Activated naive CD4-positive, alpha-beta T cell (primary cell): ENCODE measurements at places on chromosomes 6 and 20.

- DNase-seq = no peak
Measured at GRCh38 chr6:146339716-146340115, 203.9 kb upstream of the RAB32 start.

DNA sequence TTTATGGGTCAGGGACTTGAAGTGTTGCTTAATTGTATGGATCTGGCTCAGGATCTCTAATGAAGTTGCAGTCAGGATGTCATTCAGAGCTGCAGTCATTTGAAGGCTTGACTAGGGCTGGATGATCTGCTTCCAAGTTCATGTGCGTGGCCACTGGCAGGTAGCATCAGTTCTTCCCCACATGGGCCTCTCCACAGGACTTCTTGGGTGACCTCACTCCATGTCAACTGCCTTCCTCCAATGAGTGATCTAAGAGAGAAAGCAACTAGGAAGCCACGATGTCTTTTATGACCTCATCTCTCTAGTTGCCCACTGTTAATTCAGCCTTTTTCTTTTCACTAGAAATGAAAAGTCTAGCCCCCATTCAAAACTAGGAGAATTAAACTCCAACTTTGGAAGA, 104.1 kb downstream of the COL9A1 start:
- no peak for DNase-seq

- no peak for DNase-seq
Measured at GRCh38 chr6:68632734-68633133, 2.3 kb upstream of the ADGRB3 start.

- no peak for DNase-seq
Measured at GRCh38 chr20:58039274-58040092, 189.0 kb downstream of the ANKRD60 start.

GRCh38 chr6:135703621-135704020, 147.9 kb upstream of the PDE7B start:
- no peak for DNase-seq

DNA sequence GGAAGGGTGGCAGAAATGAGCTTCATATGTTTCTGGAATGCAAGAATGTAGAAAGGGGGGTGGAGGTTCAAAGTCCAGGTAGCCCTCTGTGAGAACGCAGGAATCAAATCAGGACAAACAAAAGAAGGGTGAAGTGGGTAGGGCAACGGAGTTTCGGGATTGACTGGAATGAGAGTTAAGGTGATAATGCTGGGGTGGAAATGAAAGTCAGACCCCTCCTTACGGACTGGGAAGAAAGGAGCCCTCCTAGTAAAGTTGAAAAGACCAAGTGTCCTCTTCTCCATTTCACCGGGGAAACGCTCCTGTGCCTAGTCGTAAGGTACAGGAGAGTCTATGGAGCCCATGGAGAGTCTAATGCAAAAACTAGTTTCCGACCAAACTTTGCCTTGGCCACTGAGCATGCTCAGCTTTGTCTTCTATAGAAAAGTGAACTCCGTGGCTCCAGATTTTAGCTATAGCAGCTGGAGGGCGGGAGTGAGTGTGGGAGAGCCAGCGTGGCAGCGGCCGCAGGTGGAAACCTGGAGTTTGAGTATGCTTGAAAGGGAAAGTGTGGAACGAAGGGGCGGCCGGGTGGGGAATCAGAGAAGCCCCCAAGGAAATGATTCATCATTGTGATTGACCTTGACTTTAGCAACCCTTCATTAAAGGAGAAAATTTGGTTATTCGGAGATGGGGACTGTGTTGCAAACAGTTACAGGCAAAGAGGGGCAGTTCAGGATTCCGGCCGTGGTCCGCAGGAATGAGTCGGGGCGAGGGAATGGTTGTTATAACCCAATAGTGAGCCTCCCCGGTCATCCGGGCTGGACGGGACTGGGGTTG, 1.3 kb upstream of the LRRC1 start:
- no peak for DNase-seq

- no peak for DNase-seq
Measured at GRCh38 chr6:65299236-65299635, 407.8 kb downstream of the EYS start.

DNA sequence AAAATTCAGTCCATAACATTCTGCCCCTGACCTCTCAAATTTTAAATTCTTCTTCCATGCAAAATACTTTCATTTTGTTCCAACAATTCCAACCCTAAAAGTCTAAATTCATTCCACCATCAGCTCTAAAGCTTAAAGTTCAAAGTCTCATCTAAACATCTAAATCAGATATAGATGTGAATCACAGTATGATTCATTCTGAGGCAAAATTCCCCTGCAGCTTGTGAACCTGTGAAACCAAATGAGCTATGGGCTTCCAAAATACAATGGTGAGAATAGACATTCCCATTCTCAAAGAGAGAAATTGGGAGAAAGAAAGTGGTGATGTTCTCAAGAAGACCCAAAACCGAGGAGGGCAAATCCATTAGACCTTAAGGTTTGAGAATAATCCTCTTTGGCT, 309.8 kb downstream of the HIVEP2 start:
- DNase-seq = no peak

DNA sequence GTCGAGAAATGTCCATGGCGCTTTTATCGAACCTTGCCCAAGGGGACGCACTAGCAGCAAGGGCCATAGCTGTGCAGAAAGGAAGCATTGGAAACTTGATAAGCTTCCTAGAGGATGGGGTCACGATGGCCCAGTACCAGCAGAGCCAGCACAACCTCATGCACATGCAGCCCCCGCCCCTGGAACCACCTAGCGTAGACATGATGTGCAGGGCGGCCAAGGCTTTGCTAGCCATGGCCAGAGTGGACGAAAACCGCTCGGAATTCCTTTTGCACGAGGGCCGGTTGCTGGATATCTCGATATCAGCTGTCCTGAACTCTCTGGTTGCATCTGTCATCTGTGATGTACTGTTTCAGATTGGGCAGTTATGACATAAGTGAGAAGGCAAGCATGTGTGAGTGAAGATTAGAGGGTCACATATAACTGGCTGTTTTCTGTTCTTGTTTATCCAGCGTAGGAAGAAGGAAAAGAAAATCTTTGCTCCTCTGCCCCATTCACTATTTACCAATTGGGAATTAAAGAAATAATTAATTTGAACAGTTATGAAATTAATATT, 115.7 kb downstream of the TMEM242 start:
- DNase-seq = no peak

DNA sequence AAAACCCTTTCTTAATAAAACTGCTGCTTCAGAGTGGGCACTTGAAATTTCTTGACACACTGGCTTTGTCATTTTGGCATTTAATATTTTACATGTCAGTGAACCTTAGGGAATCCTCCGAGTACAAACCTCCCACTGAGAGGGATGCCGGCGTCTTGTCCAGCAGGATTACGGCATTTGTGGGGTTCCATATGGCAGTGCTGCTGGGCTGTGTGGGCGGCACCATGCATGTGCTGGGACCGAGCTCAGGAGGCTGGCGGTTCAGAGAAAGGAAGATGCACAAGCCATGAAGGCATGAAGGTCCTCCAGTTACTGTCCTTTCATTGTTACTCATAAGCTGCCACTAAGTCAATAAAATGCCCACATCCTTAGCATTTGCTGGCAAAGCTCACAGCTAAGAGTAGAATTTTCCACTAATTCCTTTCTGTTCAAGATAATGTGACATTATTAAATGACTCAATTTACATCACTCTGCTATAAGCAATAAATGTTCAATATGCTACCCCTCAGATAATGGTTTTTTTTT, 61.4 kb downstream of the LY86 start:
- DNase-seq = no peak

- no peak for DNase-seq
Measured at GRCh38 chr20:58847463-58847862, 3.2 kb downstream of the GNAS-AS1 start.

- DNase-seq = no peak
Measured at GRCh38 chr6:168121303-168121665, 42.3 kb upstream of the FRMD1 start.

GRCh38 chr20:14989535-14990290, 652.3 kb upstream of the FLRT3 start:
- no peak for DNase-seq

DNA sequence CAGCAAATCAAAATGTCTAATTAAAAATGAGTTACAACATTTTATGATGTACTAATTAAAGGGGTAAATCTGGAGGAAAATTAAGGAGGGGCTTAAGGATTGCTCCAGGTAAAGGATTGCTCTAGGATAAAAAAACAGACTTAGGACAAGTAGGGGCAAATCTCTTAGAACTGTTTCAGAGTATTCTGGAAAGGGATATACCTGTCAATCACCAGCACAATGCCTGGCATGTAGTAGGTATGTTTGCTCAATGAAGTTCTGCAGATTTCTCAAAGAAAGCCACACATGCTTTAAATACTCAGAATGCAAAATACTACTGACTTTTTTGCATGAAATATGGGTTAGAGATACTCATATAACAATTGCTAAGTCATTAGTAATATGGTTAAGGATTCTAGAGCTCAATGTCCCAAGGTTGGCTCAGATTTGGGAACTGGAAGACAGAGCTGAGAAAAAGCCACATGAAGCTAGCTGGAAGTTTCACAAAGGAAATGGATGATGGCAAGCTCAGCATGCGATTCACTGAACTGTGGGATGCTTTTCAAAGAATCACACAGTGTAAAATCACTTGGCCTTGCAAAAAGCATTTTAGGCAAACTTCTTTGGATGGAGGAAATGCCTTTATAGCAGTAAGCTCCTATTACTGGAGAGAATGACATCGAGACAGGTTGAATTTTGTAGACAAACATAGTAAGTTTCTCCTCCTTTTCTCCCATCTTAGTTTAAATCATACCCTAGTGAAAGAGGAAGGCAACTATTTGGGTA, 72.8 kb downstream of the MAP3K5 start:
- no peak for DNase-seq

DNA sequence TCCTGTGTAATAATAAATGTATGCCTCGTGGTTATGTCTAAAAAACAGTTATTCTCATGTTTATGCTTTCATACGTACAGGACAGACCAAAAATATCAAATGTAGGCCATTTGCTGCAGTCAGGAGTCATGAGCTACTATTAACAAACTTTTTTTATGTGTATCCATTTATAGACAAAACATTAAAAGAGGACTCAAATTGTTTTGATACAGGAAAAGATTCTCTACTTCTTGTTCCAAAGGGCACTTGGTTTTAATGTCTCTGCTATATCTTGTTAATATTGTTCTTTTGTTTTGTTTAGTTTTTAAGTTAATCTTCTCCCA, 155.2 kb downstream of the ZDHHC14 start:
- DNase-seq = no peak

DNA sequence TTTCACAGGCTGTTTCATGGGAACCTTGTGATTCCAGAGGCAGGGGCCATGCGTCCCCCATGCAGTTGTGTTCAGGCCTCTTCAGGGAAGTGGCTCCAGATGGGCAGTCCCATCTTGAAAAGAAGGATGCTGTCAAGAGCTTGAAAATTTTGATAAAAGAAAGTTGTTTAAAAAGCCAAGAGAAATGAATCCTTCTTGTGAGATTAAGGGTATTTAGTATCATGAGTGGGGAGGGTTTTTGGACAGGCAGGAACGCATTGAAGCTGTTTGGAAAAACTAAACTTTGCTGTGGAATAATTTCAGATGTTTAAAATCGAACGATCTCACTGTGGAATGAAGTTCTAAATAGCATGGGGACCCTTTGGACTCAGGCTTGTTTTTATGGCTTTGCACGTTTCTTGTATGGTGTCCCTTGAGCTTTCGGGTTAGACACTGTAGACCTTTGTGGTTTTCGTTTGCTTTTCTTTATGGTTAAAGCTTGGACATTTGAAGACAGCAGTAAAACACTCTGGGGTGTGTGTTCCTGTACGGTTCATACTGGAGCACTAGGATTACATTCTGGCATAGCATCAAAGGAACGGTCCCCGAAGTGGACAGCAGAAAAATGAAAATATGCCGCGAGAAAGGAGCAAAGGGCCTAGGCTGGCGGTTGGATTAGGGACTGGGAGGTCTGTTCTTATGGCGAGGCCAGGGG, 18.2 kb downstream of the KIF25 start:
- no peak for DNase-seq

DNA sequence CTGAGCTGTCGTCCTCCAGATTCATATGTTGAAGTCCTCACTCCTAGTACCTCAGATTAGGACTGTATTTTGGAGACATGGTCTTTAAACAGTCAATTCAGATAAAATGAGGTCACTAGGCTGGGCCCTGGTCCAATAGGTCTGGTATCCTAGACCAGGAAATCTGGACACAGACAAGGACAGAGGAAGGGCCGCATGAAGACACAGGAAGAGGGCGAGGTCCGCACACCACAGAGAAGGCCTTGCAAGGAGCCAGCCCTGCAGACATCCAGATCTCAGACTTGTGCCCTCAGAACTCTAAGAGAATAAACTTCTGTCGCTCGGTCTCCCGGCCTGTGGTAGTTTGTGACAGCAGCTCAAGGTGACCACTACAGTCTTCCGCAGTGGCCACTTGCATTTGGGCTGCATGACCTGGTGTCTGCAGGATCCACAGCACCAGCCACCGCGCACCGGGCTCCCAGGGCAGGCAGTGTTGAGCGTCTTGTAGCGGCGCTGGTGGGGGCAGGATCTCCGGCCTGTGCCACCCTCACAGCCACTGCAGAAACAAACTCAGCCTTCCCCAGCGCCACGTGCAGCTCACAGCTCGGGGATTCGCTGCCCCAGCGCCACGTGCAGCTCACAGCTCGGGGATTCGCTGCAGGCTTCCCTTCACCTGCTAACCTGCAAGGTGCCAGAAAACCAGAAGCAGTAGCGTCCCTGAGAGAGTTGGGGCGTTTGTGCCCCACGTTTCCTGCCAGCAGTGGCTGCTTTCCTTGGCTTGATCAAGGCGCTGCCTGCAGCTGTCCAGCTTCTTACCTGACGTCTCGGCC, 6.0 kb upstream of the RBM38 start:
- DNase-seq = no peak

- DNase-seq = no peak
Measured at GRCh38 chr6:15363164-15363522, 117.3 kb downstream of the JARID2 start.

GRCh38 chr6:45253453-45253852, 74.7 kb upstream of the RUNX2 start:
- no peak for DNase-seq

- DNase-seq = no peak
Measured at GRCh38 chr20:37921341-37921929, 18.5 kb downstream of the VSTM2L start.

DNA sequence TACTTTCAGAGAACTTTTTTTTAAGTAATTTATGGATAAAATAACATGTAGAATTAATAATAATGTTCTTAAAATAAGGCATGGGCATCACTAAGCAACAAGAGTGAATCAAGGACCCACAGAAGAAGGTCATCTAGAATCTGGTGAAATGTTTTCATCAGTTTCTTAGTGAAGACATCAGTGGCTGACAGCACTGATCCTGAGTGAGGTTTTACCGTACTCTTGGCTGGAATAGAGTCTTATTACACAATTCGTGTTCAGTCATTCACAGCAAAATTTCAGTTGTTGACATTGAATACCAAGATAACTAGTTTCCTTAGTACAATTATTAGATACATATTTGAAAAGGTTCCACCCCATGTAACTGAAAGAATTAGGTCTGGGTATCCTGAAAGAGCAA, 140.4 kb downstream of the C6orf58 start:
- DNase-seq = no peak

DNA sequence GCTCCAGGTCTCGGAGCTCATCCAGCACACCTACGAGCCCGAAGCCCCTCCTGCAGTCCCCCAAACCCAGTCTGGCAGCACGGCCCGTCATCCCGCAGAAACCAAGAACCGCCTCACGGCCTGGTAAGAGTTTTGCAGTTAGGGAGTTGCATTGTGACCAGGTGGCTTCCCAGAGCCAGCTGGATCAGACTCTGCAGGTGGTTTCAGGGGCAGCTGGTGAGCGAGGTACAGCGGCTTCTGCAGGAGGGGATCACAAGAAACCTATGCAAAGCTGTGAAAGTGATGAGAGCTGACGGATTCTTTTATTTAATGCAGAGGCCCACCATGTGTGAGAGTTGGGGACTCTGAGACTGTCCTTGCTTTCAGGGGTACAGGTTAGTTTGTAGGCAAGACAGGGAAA, 45.9 kb upstream of the SCGN start:
- DNase-seq = no peak

- no peak for DNase-seq
Measured at GRCh38 chr6:167097770-167098169, 25.1 kb upstream of the CCR6 start.
